ENCODE measurements at places on chromosomes 16 and 17. TPM values are rescaled to one million over a fixed set of nuclear protein-coding genes. Genes with fewer than 3 reads are reported as not detected.

DNA sequence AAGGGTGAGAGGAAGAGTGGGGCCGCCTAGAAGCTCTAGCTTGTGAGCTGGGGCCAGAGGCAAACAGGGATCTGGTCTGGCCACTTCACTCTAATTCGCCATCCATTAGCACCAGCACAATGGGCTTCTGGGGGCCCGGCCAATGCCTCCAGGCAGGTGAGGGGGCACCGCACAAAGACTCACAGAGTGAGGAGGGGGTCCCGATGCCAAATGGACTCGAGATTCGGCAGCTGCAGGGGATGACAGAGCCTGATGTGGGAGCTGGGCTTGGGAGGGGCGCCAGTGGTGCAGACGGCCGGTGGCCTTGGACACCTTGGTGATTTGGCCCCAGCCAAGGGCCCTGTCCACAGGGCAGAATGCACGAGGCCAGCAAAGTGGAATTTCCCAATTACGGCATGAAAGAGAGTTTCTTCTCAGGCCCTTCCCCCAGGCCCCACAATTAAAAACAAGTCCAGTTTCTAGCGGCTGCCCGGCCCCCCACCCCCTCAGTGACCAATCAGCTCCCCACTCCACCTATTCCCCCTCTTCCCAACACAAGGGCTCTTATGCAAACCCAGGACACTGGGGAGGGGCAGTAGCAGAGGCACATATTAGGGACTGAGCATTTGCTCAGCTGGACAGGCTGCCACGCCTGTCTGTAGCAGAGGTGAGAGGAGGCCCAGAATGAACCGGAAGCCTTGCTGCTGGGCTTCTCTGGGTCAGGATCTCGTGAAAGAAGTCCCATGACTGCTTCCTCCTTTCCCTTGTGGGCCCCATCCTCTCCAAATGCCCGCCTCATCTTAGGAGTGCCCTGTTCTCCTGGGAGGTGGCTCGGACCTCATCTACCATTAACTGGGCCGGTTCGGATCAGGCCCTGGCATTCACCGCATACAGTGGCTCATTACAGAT, 39.4 kb upstream of the MTSS2 start:
- no peak for DNase-seq

The SPAG9 gene
- 78.1 TPM for total RNA-seq

The SHISA6 gene
- total RNA-seq = not detected

The CMTM1 gene
- total RNA-seq = 6.2 TPM

The ZSCAN10 gene
- total RNA-seq = not detected

- no peak for DNase-seq
Observed at GRCh38 chr16:610513-611381, 20.0 kb upstream of the WFIKKN1 start.

Data from HFFc6 (cell line).